ENCODE measurements at places on chromosomes 6 and 20.
A peak's percentile ranks its signal among the peaks of the same experiment; 100 is the strongest.

DNA sequence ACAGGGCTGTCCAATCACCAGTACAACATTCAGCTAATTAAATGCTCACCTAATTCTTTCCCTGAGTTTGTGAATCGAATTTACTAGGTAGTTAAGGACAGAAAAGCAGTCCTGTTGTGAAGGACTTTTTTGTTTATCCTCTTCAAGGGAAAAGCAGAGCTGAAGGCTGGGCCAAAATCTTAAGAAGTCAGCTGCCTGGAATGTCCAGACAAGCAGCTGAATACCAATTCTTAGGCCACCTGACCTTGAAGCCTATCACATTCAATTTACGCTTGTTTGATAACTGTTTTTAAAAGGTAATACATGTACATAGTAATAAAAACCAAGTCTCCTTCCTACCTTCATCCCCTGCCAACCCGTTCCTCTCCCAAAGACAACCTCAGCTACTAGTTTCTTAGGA, 56.4 kb downstream of the UQCC1 start:
- DNase-seq = no peak

DNA sequence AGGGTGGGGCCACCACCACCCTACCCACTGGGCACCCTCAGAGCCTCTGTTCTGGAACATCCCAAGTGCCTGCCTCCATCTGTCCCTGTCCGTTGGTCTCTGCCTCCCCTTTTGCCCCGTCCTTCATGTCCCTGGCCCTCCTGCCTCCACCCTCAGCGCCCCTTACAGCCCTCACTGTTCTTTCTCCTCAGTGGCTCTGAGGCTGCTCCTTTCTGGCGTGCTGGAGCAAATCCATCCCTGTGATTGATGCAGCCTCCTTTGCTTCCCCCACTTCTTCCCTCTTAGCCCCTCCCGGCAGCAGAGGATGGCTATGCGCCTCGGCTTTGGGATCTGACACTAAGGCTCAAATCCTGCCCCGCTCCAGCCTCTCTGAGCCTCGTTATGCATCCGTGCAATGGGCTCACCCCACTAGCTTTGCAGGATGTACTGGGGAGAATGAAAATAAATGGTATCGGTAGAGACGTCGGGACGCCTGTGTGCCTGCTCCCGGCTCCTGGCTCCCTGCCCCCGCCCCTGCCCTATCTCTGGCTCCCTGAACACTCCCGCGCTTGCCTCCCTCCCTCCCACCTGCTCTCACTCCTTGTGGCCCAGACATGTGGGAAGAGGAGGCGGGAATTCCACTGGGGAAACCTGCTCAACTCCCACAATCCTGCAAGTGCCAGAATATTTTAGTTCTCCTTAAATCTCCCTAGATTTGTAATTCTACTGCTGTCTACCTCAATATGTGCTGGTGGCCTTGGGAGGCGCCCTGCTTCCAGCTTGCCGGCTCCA, 13.1 kb downstream of the VSTM2L start:
- DNase-seq = peak; percentile 90

GRCh38 chr20:3935956-3936340, 46.8 kb downstream of the PANK2 start:
- no peak for DNase-seq

DNA sequence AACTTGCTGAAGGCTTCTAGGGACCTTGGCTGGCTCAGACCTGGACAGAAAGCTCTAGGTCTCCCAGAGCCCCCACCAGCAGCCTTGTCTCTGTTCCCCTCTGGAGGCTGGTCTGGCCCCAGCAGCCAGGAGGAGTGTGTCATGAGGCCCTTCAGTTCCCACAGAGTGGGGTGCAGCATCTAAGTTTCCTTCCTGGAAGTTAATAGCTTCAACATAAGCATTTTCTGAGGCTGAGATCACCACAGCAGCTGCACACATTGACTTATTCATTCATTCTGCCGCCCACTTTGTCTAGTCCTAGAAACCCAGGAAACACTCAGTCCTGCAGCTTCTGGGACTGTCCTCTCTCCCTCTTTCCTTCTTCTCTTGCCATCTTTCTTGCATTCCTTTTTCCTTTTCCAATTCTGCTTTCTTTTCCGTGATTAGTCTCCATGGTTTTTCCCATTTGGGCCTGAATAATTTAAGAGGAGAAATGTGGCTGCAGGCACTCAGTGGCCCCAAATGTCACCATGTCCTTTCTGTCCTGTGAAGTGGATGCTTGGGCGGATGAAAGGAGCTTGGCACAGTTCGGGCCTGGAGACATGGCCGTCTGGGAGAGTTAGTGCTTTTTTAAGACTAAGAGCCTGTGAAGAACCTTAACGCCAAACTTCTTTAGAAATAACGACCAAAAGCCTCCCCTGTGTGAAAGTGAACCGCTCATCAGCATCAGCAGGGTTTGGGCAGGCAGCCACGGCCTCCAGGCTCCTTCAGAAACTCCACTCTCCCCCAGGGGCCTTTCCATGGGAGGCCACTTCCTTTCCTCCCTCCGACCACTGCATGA, 31.0 kb upstream of the PCMTD2 start:
- DNase-seq = no peak

DNA sequence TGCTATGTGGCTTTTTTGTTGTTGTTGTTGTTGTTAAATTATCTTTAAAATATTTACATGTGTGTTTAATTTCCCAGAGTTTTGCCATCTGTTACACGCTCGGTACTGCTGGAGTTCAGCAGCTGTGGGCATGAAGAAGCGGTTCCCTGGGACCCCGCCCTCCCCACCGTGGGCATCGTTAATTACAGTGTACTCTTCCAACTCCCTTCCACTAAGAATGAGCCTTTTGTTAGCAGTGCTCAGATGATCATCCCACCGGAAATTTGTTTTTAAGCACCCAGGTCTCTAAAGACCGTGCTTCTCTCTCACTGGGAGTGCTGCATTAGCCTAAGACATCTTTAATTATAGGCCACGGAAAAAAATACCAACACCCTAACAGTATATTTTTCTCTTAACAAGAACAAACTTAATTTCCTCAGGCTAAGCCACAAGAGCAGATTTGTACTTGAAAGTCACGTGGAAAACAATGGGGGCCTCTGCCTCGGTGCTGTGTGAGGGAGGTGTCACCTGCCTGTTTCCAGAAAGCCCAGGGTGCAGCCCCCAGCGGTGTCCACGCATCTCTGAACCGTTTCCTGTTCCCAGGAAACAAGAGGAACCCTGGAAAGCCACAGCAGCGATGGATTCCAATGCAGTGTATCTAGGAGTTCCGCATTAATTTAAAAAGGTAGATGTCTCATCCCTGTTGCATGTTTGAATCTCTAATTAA, 113.3 kb upstream of the FRMD1 start:
- DNase-seq = peak; percentile 46

DNA sequence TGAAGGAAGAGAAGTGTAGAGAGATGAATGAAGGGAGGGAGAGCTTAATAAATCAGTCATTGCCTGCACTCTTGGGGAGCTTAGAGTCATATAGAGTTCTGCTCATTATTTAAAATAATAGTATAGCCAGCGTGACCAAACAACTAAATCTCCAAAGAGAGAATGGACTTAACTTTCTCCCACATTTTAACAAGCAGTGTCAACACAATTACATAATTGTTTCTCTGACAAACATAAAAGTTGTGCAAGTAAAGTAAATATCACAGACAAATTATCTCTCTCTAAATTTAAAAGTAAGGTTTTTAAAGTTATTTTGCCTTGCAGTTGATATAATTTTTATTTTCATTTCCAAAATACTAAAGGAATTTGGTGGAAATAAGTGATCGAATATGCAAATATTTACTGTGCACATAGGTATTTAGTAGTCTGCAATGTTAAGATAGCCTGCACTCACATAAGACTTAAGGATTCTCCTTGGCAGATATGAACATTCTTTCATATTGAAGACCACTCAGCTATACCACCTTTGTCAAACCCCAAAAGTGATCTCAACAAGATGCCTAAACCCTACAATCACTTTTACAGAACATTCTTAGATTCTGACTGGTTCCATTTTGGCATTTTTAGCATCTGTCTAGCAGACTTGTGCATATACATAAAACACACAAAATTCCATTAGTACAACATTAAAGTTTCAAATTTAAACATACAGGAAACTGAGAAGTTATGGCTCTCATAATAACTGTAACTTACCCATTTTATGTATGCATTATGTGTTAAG, 67.7 kb downstream of the KIF6 start:
- DNase-seq = no peak
